Hindlimb muscle (tissue), 1 donor: ENCODE measurements at places on chromosomes 5 and 9. TPM values are rescaled to one million over a fixed set of nuclear protein-coding genes. Genes with fewer than 3 reads are reported as not detected.

The NMRK1 gene
- 20.1 TPM for polyA plus RNA-seq

GRCh38 chr5:141478321-141478945, 2.7 kb downstream of the PCDHGC3 start:
- DNase-seq = no peak

DNA sequence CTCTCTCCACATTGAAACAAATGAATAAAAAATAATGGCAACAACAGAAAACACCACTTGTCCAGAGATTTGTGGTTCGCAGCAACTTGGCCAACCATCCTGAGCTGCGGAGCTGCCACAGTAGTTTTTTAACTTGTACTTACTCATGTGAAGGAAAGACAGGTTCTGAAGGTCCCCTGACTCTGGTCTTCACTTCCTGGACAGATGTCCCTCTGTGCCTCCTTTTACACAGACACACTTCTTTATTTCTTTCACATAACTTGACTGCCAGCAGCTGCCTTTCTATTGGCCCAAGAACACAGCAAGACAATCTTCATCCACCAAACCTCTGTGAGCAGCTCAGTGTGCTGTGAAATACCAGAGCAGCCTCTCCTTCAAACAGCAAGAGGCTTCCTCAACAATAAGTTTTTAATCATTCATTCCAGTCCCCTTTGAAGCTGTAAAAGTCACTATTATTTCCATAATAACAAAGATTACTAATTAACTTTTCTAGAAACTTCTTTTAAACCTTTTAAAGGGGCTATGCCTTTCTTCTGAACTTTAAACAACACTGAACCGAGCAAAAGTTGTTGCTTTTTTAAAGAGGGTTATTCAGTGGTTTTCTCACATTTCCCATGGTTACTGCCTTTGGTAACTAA, 198.7 kb downstream of the NR2F1-AS1 start:
- no peak for DNase-seq

GRCh38 chr5:9363026-9363425, 182.8 kb downstream of the SEMA5A start:
- DNase-seq = no peak

- DNase-seq = no peak
Measured at GRCh38 chr5:63563008-63563917, 399.0 kb downstream of the HTR1A start.

DNA sequence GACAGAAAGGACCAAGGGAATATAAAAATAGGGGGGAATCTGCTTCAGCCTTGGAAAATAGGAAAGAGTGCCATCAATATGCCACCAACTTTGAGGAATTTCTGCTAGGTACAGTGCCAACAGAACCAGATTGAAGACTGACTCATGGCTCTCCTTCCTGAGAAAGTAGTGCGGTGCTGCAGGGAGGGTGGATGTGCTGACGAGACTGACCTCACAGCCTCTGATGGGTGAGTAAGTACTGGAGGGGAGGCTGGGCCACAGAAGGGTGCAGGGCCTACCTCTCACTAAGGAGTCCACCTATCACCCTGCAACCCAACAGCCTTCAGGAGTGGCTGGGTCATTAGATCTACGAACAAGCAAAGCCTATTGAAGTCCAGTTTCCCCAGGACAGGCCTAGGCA, 187.6 kb downstream of the GABBR2 start:
- DNase-seq = no peak

GRCh38 chr5:140632366-140633020, 482 bp downstream of the CD14 start:
- peak; percentile 54 for DNase-seq
